WERI-Rb-1 (cell line): ENCODE measurements at places on chromosomes 11 and 22.
A peak's percentile ranks its signal among the peaks of the same experiment; 100 is the strongest.

GRCh38 chr22:17779286-17780115 lies 5.2 kb upstream of the BID start:
- DNase-seq = no peak

DNA sequence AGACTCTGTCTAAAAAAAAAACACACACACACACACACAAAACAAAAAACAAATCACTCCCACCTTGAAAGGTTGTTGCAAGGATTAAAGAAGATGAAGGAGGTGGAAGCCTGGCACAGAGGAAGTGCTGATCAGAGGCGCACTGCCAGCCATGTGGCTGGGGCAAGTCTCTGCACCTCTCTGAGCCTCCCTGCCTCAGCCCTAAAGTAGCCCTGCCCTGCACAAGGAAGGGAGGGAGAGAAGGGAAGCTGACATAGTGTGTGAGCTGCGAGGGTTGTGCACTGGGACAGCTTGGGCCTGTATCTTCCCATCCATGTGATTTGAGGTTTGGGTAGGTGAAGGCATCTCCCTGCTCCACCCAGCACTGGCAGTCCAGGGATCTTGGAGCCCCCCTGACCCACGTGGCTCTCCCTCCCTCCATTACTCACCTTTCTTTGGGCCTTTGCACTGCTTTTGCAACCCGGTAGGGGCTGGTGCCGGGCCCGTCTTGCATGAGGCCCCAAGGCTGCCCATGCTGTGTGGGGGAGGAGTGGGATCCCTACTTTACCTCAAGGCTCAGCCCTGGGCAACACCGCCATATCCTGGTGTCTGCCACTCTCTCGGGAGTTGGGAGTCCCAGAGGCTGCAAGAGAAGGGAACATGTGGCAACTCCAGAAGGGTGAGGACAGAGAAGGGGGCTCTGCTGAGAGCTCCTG lies 30.5 kb downstream of the IFT27 start:
- no peak for DNase-seq

DNA sequence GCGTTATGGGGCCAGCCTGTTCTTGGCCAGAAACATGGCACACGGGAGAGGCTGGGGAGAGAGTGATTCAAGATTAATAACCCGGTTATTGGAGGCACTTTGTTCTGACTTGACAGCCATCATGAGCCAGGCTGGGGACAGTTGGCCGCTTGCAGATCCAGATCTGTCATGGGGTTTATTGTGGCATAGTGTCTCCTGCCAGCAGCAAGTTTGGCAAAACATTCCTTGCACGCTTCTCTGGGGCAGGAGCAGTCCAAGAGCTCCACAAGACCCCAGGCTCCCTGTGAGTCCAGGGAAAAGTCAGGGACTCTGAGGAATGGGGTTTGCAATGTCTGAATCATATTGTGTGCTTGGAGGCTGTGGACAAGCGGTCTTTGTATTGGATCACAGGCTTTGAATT lies 270.4 kb downstream of the MIAT start:
- no peak for DNase-seq

- peak; percentile 42 for DNase-seq
These were observed 147.5 kb upstream of the CTSC start for GRCh38 chr11:88484873-88485621.

- peak; percentile 71 for DNase-seq
These were observed 616 bp downstream of the BTBD10 start for GRCh38 chr11:13462311-13462900.
